Stimulated activated CD4-positive, alpha-beta T cell treated with anti-CD3 and anti-CD28 coated beads, Interleukin-4, amount 100 ng/mL, for 48 hours (primary cell): ENCODE measurements at places on chromosomes 4 and X.

DNA sequence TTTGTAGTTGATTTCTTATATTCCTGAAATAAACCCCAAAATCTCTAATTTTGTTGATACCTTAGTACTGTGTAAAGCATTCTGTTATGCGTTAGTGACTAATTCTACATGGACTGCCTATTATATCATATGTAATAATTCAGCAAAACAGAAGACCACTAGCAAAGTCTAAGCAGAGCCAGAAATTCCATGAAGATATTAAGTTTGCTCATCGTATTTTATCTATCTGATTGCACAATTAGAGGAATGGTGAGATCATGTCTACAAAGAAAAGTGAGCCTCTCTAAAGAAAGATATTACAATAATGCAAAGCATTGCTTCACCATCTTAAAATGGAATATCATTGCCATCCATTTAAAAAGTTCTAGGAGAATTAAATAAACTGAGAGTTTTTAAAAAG, 374.6 kb upstream of the SLC7A11 start:
- no peak for DNase-seq

GRCh38 chr4:14018191-14018853, 390.8 kb upstream of the BOD1L1 start:
- DNase-seq = no peak

DNA sequence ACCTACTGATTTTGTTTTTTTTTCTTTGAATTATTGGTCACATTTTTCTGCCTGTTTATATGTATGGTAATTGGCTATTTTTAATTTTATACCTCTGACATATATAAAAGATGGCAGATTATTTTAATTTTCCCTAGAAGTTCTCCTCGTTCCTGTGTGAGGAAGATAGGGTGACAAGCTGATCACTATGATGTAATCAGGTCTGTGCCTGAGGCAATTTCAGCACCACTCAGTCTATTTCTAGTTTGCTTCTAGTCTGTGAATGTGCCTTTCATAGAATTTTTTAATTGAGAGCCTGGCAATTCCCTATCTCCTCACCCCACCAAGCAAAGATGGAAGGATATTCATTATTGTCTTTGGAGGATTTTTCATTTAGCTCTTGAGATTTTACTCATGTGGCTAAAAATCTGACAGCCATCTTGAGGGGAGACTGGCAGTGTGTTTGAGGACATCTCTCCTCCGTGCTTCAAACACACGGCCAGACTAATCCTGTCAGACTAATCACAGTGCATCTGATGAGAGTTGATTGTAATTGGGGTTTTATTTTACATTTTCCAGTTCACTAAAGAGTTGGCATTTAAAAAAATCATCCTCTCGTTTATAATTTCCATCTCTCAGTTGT, 500.3 kb downstream of the TRIML1 start:
- no peak for DNase-seq

DNA sequence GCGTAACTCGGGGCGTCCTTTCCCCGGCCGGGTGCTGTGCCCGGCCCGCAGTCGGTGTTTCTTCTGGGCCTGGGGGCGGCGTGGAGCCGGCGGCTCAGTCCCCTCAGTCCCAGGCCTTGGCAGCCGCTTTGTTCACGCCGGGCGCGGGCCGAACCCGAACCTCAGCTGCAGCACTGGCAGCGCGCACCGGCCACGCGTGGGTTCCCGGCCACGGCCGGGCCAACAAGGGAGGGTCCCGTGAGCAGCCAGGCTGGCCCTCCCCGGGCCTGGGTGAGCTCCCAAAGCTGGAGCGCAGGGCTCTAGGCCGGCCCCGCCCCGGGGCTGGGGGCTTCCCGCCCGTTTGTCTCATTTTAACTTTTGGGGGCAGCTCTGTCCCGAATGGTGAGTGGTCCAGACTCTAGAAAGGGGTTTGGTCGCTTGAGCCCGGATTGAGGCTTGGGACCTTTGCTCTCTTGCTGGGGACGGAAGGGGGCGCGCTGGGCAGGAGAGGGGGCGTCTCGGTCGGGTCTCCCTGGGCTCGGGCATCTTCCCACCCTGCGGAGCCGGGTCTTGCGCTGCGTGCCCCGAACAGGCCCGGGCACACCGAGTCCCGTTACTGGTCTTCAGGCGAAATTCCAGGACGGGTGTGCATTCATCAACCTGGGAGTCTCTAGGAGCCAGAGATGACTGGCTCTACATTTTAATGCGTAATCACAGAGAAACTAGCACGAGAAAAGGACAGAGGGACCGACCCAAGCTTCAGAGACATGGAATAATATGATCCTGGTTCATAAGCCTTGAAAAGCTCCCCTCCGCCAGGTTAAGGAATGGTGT, 177.1 kb downstream of the CBR4 start:
- no peak for DNase-seq
